ENCODE measurements at places on chromosomes 13 and 19.

DNA sequence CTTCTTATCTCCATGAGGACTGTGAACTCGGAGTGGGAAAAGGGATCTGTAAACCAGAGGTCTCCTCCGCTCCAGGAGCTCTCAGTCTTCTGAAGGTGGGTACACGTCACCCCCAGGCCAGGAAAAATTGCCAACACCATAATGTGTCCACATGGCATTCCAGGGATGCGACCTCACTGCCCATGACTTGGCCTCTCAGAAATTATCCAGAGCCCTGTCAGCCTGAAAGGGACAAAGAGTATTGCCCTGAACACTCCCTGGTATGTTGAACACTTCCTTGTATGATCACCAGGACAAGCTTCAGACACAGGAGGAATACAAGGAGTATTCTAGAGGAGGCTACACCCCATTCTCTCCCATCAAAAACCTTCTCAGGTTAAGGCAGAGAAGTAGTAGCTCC lies 81.0 kb upstream of the SLC7A1 start:
- DNase-seq, result no peak

DNA sequence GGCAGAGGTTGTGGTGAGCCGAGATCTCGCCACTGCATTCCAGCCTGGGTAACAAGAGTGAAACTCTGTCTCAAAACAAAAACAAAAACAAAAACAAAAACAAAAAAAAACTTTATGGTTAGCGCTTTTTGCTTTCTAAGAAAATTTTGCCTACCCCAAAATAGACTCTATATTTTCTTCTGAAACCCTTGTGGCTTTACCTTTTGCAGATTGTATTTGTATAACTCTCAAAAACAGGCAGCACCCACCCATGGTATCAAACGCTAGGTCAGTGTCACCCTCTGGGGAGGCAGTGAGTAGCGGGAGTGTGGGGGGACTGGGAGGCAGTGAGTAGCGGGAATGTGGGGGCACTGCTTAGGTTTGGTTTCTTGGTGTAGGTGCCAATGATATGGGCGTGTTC lies 7.5 kb upstream of the SLC39A3 start:
- no peak for DNase-seq

- no peak for DNase-seq
These were observed 5.6 kb upstream of the PRR36 start for GRCh38 chr19:7879836-7880235.

DNA sequence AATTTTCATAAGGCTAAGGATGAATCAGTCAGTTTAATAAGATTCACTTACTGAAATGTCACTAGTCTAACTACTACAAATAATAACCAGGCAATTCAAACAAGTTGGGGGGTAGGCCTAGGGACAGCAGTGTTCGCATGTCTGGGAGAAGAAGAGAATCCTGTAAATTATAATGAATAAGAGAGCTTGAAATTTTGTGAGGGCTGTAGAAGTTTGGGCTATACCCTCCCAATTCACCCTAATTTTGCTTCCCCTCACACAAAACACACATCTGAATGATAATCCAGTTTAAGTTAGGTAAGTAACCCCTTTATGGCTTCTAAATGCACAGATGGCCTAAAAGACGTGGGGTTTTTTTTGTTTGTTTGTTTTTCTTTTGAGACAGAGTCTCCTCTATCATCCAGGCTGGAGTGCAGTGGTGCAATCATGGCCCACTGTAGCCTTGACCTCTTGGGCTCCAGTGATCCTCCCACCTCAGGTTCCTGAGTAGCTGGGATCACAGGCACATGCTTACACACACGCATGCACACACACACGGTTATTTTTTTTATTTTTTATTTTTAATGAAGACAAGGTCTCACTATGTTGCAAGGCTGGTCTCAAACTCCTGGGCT lies 69.9 kb downstream of the TBC1D4 start:
- no peak for DNase-seq

DNA sequence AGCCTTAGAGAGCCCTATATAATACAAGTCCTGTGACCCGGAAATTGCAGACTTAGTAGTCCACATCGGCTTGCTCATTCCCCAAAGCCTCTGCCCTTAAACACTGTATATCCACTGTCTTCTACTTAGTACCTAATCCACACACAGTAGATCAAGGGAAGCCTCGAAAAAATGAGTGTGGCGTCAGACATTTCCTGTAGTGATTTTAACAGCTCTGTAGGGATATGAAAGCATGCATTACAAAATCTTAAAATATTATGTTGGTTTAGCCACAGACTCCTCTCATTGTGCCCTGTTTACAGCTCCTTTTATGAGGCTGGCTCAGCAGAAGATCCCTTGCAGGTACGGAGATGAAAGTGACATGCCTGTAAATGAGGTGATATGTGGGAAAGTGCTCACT lies 416.3 kb downstream of the LIG4 start:
- DNase-seq, result no peak

DNA sequence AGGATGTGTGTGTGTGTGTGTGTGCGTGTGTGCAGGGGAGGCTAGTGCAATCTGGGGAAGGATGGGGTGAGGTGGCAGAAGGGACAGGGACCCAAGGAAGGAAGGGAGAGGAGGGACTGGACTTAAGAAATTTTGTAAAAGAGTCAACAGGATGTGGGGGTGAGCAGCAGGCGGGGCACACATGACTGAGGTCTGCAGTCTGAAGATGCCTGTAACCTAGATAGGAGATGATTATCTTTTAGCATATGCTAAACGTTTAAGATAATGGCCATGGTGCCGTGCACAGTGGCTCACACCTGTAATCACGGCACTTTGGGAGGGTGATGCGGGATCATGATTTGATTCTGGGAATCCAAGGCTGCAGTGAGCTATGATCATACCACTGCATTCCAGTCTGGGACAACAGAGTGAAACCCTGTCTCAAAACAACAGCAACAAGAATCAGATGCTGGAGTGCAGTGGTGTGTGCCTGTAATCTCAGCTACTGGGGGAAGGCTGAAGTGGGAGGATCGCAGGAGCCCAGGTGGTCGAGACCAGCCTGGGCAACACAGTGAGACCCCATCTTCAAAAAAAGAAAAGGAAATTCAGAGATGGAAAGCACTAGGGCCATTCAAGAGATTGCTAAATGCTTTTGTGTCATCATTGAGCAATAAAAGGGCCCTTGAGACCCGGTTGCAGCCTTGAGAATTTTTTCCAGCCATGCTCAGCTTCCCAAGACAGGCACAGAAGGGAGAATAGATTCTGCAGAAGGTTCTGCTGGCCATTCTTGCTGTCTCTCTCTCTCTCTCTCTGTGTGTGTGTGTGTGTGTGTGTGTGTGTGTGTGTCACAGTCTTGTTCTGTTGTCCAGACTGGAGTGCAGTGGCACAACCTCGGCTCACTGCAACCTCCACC lies 3.8 kb upstream of the ZNF414 start:
- DNase-seq, result no peak

GRCh38 chr13:23450340-23451046 lies 17.0 kb upstream of the SACS start:
- no peak for DNase-seq

- DNase-seq, result peak; percentile 4
These were observed 814 bp downstream of the NBEA start for GRCh38 chr13:34942732-34943435.

DNA sequence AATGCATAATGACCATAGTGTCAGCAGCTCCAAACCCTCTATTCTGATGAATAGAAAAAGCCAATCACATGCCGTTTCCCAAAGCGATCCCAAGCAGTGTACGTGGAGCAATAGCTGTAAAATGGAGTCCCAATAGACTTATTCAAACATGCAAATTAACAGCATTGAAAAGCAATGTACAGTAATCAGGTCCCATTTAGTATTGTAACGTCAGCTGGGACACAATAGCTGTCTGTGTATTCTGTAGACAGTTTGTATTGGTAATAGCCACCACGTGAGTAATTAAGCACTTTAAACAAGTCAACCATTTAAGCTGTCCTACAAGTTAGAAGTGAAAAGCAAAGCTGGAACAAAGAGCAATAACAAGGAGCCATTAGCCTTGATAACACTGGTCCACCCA lies 698.2 kb downstream of the PCDH17 start:
- no peak for DNase-seq

DNA sequence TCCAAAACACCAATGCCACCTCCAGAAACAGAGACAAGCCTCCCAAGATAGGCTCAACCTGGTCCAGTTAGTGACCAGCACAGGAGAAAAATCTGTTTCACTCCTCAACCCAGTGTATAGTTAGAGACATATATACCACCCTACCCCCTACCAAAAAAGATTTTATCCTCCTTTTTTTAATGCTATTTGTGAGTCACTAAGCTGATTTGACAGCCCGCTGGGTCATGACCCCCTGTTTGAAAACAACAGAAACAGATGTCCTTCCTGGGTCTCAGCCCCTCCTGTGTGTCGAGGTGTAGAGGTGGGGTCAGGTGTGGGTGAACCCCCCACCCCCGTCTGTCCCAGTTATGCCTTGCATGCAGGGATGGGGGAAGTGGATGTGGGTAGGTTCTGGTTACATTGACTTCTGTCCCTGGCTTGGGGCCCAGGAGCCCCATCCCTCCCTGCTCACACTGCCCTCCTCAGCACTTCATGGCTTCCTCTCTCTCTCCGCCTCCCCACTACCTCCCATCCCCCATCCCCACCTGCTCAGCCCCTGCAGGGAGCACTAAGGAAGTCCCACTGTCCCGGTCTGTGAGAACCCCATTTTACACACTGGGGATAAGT lies 14.0 kb upstream of the TOMM40 start:
- DNase-seq, result no peak

DNA sequence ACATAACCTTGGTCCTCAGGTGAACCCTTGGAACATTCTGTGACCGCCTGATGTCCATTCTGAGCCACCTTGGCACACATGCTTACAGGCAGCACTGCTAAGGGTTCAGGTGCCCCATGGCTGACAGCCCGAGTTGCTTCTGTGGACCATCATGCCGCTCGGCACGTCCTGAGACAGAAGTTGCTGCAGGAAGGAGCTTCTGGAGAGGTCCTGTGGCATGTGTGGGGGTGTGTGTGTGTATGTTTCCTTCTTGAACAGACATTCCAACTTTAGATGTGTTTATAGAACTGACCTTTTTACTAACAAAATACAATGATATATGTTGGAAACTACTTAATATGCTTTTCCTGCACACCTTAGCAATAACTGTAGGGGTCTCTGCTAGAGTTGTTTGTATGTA lies 4.8 kb upstream of the C1QTNF9 start:
- no peak for DNase-seq

DNA sequence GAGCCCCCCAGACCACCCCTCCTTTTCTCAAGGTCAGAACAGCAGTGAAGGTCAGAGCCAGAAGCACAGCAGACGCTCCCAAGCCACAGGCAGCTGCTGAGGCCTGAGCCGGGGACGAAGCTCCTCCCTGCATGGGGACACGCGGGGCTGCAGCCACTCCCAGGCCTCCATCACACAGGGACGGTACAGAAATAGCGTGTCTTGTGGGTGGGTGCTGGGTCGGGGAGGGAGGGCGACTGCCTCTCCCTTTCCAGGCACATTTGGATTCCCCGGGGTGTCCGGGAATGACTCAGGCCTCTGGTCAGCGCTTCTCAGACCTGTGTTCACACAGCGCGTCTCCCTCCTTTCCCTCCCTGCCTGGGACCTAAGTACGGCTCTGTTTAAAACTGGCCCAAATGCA lies 33.2 kb downstream of the RASA3 start:
- DNase-seq, result no peak

DNA sequence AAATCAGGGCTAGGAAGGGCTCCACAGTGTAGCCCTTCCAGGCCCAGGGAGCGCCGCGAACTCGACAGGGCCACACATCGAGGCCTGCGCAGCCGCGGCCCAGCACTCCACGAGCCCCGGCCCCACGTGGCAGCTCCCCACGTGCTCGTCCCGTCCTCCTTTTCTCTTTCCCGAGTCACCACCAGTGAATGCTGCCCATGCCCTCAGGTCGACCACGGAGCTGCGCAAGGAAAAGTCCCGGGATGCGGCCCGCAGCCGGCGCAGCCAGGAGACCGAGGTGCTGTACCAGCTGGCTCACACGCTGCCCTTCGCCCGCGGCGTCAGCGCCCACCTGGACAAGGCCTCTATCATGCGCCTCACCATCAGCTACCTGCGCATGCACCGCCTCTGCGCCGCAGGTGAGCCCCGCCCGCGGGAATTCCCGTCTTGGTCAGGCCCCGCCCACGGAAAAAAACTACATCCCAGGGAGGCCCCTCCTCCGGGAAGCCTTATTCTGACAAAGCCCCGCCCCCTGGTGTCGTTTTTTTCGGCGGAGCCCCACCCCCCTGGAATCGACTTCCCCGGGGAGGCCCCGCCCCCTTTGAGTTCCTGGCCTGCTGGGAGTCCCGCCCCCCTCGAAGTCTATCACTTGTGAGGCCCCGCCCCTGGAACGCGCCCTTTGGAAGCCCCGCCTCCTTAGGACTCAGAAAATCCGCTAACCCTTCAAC lies 7.0 kb downstream of the HIF3A start:
- DNase-seq, result peak; percentile 7

DNA sequence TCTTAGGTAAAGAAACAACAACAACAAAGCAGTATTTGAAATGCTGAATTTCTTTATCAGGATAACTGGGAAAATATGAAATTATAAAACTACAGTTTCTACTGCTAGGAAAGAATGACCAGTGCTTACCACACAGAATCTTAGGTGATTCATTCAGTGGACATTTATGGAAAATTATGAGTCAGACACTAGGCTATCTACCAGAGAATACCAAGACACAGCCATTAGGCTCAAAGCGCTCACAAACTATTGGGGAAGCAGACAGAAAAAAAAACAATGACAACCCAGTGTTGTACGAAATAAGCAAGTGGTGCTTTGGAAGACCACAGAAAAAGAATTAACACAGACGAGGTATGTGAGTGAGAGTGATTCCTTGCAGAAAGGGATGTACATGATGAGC lies 1019.5 kb downstream of the PCDH9 start:
- no peak for DNase-seq

DNA sequence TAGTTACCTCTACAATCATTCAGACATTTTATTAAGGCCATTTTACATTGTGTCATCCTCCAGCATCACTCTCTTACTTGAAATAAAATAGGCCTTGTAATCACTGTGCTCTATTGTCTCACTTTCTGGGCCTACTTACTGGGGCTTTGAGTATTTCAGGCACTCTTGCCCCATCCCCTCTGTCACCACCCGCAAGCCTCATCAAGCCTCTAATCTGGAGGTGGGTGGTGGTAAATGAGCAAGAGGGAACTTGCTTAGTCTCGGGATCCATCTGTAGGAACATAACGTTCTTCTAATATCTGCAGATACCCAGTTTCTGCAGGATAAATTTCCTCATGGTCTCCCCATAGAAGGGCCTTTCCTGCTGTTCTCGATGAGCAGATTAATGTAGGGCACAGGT lies 19.4 kb upstream of the GPR18 start:
- no peak for DNase-seq

- no peak for DNase-seq
These were observed 12.5 kb downstream of the APBA3 start for GRCh38 chr19:3748965-3749364.

- peak; percentile 56 for DNase-seq
These were observed 576 bp downstream of the DOT1L start for GRCh38 chr19:2164020-2164998.

- no peak for DNase-seq
These were observed 37.7 kb upstream of the CYP4F8 start for GRCh38 chr19:15577184-15577771.

GRCh38 chr13:40886017-40886416 lies 96.6 kb downstream of the SLC25A15 start:
- no peak for DNase-seq

Data from activated CD4-positive, alpha-beta T cell treated with anti-CD3 and anti-CD28 coated beads, Interleukin-2, amount 50 U/mL, for 48 hours (primary cell).